WTC11 (cell line): ENCODE measurements at places on chromosomes 1 and 21. TPM values are rescaled to one million over a fixed set of nuclear protein-coding genes. Genes with fewer than 3 reads are reported as not detected.

- no peak for DNase-seq
- H3K4me1 ChIP-seq: no peaks in the 10 kb centered on the region
- no peaks in the 10 kb centered on the region for H3K27me3 ChIP-seq
- no peak overlapping the region for H3K27ac ChIP-seq
- H3K4me3 ChIP-seq: no peak overlapping the region
These were observed 48.3 kb downstream of the LRRC8C start for GRCh38 chr1:89681045-89681729.

DNA sequence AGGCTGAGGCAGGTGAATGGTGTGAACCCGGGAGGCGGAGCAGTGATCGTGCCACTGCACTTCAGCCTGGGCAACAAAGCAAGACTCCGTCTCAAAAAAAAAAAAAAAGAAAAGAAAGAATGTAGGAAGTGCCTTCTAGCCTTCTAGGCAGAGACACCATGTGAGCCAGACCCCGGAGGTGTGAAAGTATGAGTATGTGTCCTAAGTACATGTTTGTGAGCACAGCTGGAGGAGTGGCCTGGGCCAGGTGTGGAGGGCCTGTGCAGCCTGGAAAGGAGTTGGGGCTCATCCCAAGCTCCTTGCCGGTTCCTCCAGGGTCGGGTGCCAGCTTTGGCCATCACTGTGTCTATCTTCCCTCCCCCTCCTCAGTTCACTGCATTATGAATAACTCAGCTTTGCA lies 13.0 kb downstream of the SOX13 start:
- H3K4me1 ChIP-seq: peaks cover 98% of the 10 kb centered on the region
- H3K36me3 ChIP-seq: peaks cover 2% of the 10 kb centered on the region; the same call in 1 of the 2 replicates
- H3K27me3 ChIP-seq: no peaks in the 10 kb centered on the region
- no peak for DNase-seq
- no peak overlapping the region for H3K4me3 ChIP-seq
- H3K27ac ChIP-seq: no peak overlapping the region

DNA sequence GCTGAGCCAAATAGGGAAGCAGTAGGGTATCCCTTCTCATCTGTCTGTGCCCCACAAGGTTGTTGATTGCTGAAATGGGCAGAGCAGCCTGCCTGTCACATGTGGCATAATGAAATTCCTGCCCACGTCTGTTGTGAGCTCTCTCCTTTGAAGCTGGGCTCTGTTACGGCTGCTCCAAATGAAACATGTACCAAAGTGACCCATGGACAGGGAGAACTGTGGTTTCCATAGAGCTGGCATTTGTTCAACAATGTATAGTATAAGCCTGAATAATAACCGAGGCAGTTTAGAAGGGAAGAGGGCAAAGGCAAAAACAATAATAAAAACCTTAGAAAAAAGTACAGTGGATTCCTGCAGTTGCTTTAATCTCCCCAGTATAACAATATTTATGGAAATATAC lies 149.7 kb downstream of the LYPLAL1 start:
- peaks cover 9% of the 10 kb centered on the region for H3K4me1 ChIP-seq
- no peak for DNase-seq
- no peak overlapping the region for H3K27ac ChIP-seq
- H3K4me3 ChIP-seq: no peak overlapping the region

- no peaks in the 10 kb centered on the region for H3K27me3 ChIP-seq
- H3K36me3 ChIP-seq: peaks cover 5% of the 10 kb centered on the region; the same call in 1 of the 2 replicates
These were observed 38.2 kb downstream of the ZBTB40 start for GRCh38 chr1:22489823-22490222.

- H3K27ac ChIP-seq: no peak overlapping the region
- no peaks in the 10 kb centered on the region for H3K27me3 ChIP-seq
- no peaks in the 10 kb centered on the region for H3K36me3 ChIP-seq
- H3K4me1 ChIP-seq: no peaks in the 10 kb centered on the region
These were observed 1378.1 kb upstream of the PRMT6 start for GRCh38 chr1:105678334-105678733.

DNA sequence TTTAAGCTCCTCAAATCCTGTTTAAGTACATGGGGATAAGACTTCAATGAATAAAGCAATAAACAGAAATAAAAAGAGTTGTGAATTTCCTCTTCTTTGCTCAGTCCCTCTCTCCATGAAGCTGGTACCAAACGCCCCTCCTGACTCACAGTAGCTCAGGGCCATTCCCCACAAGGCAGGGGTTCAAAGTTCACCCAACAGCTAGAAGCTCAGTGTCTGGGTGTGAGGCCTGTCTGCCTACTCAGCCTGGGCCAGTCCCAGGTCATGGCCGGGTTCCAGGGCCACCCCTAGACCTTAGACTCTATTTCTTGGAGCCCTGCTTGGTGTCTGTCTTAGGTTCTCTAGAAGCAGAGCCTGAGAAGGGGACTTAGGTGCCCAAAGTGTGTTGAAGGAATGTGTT lies 251.5 kb downstream of the GRIK3 start:
- peaks cover 4% of the 10 kb centered on the region for H3K27me3 ChIP-seq
- H3K4me1 ChIP-seq: peaks cover 7% of the 10 kb centered on the region
- H3K4me3 ChIP-seq: no peak overlapping the region
- no peak for DNase-seq
- no peaks in the 10 kb centered on the region for H3K36me3 ChIP-seq
- no peak overlapping the region for H3K27ac ChIP-seq

GRCh38 chr1:118081387-118081786 lies 103.6 kb downstream of the SPAG17 start:
- H3K4me1 ChIP-seq: peaks cover 43% of the 10 kb centered on the region
- no peaks in the 10 kb centered on the region for H3K36me3 ChIP-seq
- no peak overlapping the region for H3K27ac ChIP-seq
- H3K27me3 ChIP-seq: peaks cover 8% of the 10 kb centered on the region
- no peak overlapping the region for H3K4me3 ChIP-seq
- no peak for DNase-seq

CLIC4 gene
- 248 to 262 TPM (median 260 TPM) in 3 replicates for total RNA-seq

KRTAP12-2 gene
- 0.25 TPM in 1 of 3 replicates, not detected in the others for total RNA-seq

OLFML3 gene
- total RNA-seq: 65.8 to 91.1 TPM (median 90.4 TPM) in 3 replicates

TMEM59 gene
- 122 to 133 TPM (median 128 TPM) in 3 replicates for total RNA-seq
